Foreskin keratinocyte (primary cell): ENCODE measurements at places on chromosomes 3 and 15. TPM values are rescaled to one million over a fixed set of nuclear protein-coding genes. Genes with fewer than 3 reads are reported as not detected.
A peak's percentile ranks its signal among the peaks of the same experiment; 100 is the strongest.

- peak; percentile 89 for DNase-seq
These were observed 28.1 kb upstream of the CNBP start for GRCh38 chr3:129211772-129212171.

- DNase-seq, result peak; percentile 48
These were observed 91.1 kb upstream of the RNF7 start for GRCh38 chr3:141646760-141647561.

DNA sequence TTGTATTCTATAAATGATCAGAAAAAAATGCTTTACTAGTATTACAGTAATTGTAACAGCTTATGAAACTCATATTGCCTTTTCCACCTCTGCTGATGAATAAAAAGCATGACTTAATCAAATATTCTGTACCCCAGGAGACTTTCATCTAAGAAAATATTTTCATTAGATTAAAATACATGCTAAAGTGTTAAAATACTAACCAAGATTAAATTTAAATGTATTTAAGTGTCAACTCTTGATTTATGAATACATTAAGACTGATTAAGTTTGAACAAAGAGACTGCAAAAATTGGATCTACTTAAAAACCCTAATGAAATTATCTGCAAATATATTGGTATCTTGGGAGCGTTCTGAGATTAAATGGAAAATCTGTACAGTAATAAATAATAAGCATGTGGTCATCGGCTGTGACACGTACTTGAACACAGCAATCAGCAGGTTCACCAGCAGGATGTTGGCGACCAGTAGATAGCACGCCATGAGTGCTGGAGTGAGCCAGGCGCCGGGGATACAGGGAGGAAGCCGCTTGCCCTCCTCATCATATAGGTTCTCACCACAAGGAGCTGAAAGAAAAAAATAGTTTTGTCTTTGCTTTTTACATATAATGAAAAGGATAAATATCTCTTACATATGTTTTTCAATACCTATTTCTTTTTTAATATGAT lies 36.6 kb upstream of the MTMR10 start:
- no peak for DNase-seq

Gene TERC
- not detected in 2 replicates for polyA plus RNA-seq

DNA sequence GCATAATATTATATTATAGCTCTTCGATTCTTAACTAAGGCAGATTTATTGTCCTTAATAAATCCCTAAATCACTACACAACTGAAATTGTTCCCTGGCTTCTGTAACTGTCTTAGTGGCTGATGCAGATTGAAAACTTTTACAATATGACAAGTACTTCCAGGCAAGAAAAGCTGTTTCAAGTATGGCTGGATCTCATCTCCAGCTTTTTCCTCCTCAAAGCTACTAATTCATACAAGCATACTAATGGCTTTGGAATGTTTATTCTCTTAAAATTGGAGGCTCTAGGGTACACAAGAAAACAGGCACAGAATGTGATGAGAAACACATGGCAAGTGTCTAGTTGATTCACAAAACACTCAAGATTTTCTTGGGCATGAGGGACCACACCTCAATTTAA lies 351.5 kb upstream of the ICE2 start:
- DNase-seq, result no peak

Gene DPPA4
- polyA plus RNA-seq, result not detected in 2 replicates

DNA sequence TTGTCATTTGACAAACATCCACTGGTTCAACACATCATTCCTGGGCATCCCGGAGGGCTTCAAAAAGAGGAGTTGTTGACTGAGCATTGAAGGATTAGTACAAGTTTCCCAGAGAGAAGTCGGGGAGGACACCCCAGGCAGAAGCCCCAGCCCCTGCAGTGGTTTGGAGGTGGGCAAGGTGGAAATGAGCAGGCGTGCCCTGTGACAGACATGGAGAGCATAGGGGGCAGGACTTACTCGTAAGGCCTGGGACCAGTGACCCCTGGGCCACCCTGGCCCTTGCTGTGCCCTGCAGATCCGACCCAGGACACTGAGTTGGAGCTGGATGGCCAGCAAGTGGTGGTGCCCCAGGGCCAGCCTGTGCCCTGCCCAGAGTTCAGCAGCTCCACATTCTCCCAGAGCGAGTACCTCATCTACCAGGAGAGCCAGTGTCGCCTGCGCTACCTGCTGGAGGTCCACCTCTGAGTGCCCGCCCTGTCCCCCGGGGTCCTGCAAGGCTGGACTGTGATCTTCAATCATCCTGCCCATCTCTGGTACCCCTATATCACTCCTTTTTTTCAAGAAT lies 5.9 kb downstream of the PARP3 start:
- no peak for DNase-seq

DNA sequence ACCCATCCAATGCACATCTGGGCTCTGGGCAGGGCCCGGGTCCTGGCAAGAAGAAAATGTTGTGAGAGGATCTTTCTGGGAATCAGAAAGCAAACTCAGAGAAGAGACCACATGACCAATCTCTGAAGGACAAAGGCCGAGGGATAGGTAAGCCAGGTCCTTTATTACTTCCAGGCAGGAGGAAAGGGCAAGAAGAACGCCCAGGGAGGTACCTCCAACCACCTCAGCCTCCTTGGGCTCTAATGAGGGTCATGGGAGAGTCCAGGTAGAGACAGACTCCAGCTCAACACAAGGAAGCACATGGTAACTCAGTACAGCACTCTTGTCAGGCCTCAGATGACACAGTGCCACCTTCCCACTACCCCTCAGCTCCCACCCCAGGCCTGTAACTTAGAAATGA lies 26.0 kb downstream of the ZNF445 start:
- DNase-seq, result no peak
